Muscle of back (tissue), 13 donors: ENCODE measurements at places on chromosomes 12 and 14. TPM values are rescaled to one million over a fixed set of nuclear protein-coding genes. Genes with fewer than 3 reads are reported as not detected.

- no peak for DNase-seq
These were observed 87.3 kb upstream of the HECTD1 start for GRCh38 chr14:31294746-31295405.

- DNase-seq: no peak
These were observed 206.6 kb upstream of the DIO3 start for GRCh38 chr14:101354726-101355125.

DNA sequence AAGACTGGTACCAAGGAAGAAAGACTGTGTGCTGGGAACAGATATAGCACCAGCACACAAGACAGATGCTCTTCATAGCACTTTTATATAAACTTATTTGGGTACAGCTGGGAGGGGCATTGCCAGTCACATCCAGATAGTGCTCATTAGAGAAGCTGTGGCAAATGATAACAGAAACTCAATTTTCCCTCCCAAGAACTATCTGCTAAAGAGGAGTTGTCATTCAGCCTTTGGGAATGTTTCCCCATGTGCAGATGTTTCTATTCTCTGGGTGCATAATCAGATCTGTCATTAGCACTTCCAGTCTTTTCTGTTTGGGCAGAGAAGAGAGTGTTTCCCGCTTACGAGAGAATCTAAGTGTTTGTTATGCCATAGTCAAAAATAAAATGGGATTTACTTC is 714.9 kb upstream of the MDGA2 start:
- DNase-seq: no peak

- DNase-seq: no peak
These were observed 1951.9 kb upstream of the SEL1L start for GRCh38 chr14:83485591-83485990.

DNA sequence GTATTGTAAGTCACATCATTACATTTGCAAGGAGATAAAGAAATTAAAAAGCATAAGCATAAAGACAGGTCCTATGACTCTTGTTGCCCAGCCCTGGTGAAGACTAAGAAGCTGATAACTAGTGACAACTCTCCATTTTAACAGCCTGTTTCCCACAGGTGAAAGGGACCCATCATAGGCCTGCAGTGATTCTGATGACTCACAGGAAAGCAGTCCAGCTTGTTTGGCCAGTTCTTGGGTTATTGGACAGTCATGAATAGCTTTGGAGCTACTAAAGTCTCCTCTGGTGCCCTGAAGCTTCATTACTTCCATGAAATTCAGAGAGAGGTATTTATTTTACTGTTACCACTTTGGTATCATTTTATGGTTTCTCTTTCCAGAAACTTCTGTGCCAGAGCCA is 55.5 kb upstream of the DYRK2 start:
- DNase-seq: no peak

- DNase-seq: no peak
These were observed 2.2 kb downstream of the FIGNL2 start for GRCh38 chr12:51846271-51846691.

DNA sequence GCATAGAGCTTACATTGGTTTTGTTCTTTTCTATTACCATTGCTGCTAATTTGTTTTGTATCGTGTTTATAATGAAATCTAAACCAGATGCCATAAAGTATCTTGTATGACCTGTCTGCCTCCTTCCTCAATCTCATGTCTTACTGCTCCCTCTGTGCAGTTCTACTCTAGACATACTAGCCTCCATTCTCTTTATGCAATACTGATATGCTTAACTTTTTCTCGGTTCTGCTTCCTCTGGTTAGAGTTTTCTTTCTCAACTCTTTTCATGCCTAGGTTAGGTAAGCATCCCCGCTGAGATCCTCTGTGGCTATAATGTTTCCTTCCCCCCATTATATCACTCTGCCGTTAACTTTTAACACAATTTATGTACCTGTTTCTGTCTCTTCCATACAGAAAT is 852.3 kb downstream of the TRHDE start:
- DNase-seq: no peak

- DNase-seq: no peak
These were observed 12.8 kb upstream of the PLEKHG3 start for GRCh38 chr14:64691376-64691775.

DNA sequence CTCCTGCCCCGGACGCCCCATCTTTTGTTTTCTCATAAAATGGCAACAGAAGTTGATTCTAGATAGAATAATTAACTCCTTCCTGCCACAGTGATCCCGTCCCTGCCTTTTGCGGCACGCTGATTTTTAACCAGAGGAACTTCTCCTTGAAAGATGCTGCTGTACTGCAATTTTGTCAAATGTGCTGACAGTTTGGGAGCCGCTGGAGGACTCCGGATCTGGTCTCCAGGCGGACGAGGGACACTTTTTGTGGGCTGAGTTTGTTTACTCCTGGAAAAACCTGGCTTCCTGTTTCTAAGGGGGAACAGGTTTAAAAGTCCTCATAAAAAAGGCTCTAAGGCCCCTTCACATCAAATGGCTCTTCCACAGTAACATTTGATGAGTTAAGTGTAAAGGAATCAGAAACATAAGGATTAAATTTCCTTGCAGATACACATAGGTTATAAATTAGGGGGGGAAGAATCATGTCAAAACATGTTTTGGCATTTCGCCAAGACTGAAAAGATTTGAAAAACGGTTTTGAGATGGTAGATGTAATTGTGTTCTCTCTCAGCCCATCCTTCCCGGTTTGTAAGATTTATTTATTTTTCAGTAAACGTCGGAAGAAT is 15.5 kb downstream of the FZD10 start:
- no peak for DNase-seq

GRCh38 chr12:49916129-49916919 is 12.6 kb upstream of the FAIM2 start:
- no peak for DNase-seq

- no peak for DNase-seq
These were observed 18.8 kb downstream of the SLC24A4 start for GRCh38 chr14:92341791-92342190.

- no peak for DNase-seq
These were observed 15.6 kb downstream of the ERG28 start for GRCh38 chr14:75645056-75645455.

GRCh38 chr12:130849561-130850417 is 10.7 kb upstream of the STX2 start:
- DNase-seq: no peak

GRCh38 chr14:91396013-91396660 is 21.5 kb downstream of the CCDC88C start:
- DNase-seq: no peak

DNA sequence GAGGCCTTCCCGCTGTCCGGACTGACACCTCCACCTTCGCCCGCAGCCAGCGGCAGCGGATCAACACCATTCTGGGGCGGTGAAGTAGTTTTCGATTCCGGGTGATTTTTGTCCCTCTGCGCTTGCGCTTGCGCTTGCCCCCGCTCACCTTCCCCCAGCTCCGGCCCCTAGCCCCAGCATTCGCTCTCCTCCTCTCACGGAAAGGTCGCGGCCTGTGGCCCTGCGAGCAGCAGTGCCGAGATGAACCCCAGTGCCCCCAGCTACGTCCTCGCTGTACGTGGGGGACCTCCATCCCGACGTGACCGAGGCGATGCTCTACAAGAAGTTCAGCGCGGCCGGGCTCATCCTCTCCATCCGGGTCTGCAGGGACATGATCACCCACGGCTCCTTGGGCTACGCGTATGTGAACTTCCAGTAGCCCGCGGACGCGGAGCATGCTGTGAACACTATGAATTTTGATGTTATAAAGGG is 22.7 kb upstream of the SRGAP1 start:
- DNase-seq: no peak

GRCh38 chr12:92847368-92847767 is 81.7 kb downstream of the EEA1 start:
- DNase-seq: no peak

DNA sequence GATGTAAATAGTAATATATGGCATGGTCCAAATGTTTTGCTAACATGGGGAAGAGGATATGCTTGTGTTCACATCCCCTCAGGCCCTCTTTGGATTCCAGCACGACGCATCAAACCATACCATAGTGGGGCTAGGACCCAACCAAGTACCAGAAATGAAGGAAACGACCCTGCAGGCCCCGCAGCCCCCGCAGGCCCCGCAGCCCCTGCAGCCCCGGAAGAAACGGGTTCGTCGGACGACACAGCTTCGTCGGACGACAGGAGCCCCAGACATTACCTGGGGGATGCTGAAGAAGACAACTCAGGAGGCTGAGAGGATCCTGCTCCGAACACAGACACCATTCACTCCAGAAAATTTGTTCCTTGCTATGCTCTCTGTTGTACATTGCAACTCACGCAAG is 119.9 kb downstream of the PPHLN1 start:
- DNase-seq: no peak

- DNase-seq: no peak
These were observed 64.5 kb downstream of the PAX9 start for GRCh38 chr14:36726128-36726527.

The KRT78 gene
- not detected for polyA plus RNA-seq

The MEG3 gene
- polyA plus RNA-seq: 3,572 TPM

The C14orf132 gene
- polyA plus RNA-seq: 35.5 TPM

The LRP1-AS gene
- polyA plus RNA-seq: 0.64 TPM

The NFE2 gene
- 2.1 TPM for polyA plus RNA-seq
